Activated naive CD4-positive, alpha-beta T cell treated with anti-CD3 and anti-CD28 coated beads, Interleukin-2, amount 10 ng/mL, durations not matched to agents 5 hours and 36 hours (primary cell): ENCODE measurements at places on chromosomes 2 and 18. TPM values are rescaled to one million over a fixed set of nuclear protein-coding genes. Genes with fewer than 3 reads are reported as not detected.

Gene SNX17
- 112 TPM for total RNA-seq

Gene ALK
- total RNA-seq, result not detected

Gene MAPK4
- total RNA-seq, result not detected

Gene CERKL
- total RNA-seq, result not detected

Gene SPR
- 0.31 TPM for total RNA-seq

Gene POU3F3
- not detected for total RNA-seq

Gene NAT8
- not detected for total RNA-seq

Gene RNF103
- total RNA-seq, result 13.9 TPM

Gene CEP76
- total RNA-seq, result 10.8 TPM

Gene TLX2
- 0.63 TPM for total RNA-seq
